Activated CD8-positive, alpha-beta memory T cell treated with anti-CD3 and anti-CD28 coated beads, Interleukin-2, amount 10 ng/mL, durations not matched to agents 7 days and 5 days (primary cell): ENCODE measurements at places on chromosomes 5 and 9.

- DNase-seq, result no peak
These were observed 16.2 kb upstream of the PAIP1 start for GRCh38 chr5:43573058-43573457.

GRCh38 chr5:57987552-57987951 lies 472.3 kb downstream of the PLK2 start:
- DNase-seq, result no peak

DNA sequence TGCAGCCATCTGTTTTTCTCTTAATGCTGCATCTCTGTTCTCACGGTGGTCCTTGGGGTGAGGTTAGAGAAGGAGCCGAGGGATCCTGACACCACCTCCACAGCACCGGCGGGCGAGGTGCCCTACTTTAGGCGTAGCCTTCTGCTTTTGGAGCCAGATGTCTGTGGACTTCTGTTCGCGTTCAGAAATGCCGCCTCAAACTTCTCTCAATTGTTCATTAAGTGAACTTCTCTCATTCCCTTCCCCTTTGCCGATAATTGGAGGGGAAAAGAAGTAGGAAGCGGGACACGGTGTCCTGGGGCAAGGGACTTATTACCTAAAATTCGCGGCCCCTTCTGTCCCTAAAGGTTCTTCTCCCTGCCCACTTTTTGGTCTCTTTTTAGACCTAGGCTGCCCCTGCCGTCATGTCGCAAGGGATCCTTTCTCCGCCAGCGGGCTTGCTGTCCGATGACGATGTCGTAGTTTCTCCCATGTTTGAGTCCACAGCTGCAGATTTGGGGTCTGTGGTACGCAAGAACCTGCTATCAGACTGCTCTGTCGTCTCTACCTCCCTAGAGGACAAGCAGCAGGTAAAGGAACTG lies 455 bp downstream of the KIF20A start:
- peak; percentile 53 for DNase-seq

DNA sequence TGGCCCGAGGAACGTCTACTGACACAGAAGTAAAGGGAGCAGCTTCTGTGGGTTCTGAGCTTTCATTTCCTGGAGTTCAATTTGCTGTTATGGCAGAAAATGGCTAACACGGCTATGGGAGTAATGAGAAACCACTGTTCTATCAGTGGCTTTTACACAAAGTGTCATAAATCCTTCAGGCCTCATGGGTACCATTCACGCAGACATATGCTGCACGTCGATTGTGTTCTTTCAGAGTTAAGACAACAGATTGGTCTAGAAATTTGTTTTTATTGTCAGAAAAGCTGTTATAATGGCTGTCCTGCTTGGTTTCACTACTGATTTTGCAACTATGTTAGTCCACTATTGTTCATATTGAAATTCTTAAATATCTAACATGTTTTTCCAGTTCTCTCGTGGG lies 135.4 kb downstream of the ALDH1A1 start:
- no peak for DNase-seq

DNA sequence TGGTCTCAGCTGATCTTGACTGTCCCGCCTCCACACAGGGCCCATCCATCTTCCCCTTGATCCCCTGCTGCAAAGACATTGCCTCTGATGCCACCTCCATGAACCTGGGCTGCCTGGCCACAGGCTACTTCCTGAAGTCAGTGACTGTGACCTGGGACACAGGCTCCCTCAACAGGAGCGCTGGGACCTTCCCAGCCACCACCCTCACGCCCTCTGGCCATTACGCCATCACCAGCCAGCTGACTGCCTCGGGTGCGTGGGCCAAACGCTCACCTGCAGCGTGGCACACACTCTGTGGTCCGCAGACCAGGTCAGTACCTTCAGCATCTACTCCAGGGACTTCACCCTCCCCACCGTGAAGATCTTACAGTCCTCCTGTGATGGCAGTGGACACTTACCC lies 71.9 kb downstream of the INSL6 start:
- DNase-seq, result no peak

DNA sequence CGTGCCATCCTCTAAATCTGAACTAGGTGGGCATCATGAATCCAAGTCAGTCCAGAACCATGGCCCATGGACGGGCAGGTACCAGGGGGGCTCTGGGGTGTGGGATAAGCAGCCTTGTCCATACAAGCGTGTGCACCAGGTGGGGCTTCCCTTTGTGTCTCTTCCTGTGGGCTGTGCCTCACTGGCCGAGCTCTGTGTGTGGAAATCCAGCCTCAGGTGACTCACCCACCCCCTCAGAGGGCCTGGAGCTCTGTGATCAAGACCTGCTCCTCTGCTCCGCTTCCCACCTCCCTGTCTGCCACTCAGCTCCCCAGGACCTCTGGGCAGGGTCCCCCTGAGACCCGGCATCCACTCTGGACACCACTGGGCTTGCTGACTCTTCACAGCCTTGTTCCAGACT lies 33.0 kb downstream of the GADD45G start:
- DNase-seq, result no peak

DNA sequence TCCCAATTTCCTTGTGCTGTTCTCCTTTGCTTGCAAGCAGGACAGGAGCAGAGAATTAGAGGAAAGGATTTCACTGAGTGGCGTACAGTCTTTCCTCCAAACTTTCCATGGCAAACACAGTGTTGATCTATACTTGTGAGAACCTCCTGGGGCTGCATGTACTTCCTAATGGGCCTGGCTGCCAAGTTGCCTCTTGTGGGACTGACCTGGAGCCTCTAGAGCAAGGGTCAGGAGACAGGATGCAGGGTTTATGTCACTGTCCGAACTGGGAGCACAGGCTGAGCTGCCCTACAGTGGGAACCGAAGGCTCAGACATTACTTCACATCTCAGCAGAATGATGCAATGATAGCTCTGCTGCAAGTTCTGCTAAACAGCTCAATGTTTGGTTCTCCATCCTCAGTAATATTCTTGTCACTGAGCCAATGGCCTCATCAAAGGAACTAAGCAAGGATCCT lies 102.3 kb downstream of the ENC1 start:
- no peak for DNase-seq

DNA sequence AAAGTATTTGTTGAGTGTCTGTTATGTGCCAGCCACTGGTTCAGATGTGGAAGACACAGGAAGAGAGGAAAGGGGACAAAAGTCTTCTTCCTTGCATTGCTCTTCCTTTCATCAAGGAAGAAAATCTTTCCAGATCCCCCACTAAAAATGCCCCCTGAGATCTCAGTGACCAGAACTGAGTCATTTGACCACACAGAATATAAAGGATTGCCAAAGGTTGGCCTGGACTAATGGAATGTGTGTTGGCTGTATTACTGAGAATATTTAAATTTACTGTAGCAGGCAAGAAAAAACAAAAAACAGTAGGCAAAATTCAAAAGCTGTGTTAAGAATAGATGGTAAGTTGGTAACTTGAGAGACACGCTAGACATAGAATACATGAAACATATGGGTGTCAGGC lies 10.0 kb upstream of the SEPTIN8 start:
- no peak for DNase-seq

DNA sequence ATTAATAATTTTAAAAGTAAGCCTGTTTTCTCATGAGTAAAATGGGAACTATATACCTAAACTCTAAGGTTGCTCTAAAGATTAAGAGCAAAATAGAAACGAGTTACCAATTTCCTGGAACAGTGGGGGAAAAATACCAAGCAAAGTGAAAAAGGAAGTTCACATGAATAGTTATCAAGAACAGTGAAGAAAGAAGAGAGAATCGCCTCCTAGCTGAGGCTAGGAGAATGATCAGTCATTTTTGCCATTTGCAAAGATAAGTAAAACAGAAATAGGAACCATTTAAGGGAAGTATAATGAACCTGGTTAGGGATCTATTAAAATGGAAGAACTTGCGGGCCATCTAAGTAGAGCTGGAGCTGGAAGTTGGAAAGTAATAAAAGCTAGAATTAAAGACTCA lies 50.7 kb downstream of the P4HA2 start:
- no peak for DNase-seq

DNA sequence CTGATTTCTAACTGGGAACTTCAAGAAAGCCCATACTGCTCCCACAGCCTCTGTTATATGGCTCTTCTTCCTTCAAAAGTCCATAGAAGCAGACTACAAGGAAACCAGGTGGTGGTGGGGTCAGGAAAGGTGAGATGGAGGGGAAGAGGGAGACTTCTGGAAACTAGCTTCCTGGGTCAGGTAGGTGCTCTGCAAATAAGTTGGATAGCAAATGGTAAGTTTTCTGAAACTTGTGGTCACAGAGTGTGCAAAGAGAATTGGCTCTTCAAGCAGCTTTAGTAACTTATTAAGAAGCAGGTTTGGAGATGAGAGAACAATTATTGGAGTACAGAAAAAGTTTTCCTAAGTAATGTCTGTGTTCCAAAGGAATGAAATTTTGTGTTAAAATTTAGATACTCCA lies 316.9 kb downstream of the ADGRV1 start:
- no peak for DNase-seq

GRCh38 chr9:129596541-129597331 lies 24.2 kb downstream of the C9orf50 start:
- DNase-seq, result no peak

DNA sequence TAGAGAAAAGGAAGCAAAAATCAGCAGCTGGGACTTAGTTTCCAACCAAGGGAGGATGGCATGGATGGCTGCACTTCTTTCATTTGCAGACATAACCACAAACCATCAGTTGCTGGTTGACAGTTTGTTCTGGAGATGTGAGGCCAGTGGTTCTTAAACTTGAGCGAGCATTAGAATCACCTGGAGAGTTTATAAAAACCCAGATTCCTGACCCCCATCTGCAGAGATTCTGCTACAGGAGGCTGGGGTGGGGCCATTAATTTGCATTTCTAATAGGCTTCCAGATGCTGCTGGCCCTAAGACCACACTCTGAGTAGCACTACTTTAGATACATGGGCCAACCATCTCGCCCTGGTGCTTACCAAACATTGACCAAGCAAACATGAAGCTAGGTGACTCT lies 60.8 kb downstream of the MARCHF3 start:
- no peak for DNase-seq

DNA sequence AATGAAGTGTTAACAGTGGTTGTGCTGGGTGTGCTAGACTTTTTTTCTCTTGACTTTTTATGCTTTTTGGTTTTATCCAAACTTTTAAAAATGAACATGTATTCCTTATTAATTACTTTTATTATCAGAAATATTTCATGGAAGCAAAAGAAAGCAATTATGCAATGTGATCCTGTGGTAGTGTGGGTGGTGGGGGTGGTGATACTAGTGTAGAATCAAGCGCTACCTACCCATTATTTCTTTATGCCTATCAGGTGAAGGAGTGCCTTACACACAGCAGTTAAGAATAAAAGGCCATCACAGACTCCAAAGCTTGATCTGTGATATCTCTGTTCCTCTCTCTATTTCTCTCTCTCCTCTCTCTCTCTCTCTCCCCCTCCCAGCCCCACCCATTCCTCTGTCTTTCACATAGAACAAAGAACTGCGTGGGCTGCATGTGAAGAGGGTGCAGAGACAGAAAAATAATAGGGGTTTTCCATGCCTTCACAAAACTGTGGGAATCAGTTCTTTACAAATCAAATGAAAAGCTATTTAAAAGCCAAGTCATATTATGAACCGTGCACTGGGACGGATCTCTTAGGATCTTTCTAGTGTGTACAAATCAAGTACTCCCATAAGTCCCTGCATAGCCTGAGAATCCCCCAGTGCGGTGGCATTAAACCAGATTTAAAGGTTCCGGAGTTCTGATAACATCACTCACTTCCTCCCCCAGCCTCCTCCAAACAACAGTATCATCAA lies 351.2 kb downstream of the RAB3C start:
- DNase-seq, result no peak

- no peak for DNase-seq
These were observed 166.5 kb upstream of the RORB start for GRCh38 chr9:74330487-74331214.

DNA sequence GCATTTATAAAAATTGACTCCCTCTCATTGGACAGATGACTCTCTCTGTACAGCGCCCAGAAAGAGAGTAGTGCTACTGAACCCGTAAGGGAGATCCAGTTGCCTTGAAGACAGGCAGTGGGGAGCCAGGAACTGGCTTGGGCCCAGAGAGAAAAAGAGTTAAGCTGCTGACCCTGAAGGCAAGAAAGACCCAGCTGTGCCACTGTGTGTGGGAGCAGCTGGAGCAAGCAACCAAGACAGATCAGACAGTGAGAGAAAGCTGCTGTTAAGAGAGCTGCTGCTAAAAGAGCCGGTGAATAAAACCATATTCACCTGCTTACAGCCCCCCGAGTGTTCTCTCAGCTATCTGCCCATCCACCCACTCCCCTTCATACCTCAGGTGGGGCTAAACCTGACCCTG lies 149.7 kb upstream of the ADAMTS16 start:
- no peak for DNase-seq

DNA sequence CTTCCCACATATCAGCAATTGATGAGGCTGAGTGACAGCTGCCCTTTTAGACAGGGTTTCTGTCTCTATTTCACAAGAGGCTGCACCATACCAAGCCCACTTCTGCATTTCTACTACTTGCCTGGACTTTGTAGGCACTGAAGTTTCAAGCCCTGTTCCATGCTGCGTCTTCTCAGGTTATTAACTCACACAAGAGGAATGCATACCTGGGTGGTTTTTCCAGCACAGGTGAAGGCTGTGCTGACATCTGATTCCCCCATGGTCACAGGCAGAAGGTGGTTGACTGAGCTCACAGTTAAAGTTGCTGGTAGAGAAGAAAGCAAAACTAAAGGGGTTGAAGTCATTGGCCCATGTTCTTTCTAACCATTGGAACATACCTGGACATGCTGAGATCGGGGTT lies 86.6 kb downstream of the MAMDC2 start:
- no peak for DNase-seq

DNA sequence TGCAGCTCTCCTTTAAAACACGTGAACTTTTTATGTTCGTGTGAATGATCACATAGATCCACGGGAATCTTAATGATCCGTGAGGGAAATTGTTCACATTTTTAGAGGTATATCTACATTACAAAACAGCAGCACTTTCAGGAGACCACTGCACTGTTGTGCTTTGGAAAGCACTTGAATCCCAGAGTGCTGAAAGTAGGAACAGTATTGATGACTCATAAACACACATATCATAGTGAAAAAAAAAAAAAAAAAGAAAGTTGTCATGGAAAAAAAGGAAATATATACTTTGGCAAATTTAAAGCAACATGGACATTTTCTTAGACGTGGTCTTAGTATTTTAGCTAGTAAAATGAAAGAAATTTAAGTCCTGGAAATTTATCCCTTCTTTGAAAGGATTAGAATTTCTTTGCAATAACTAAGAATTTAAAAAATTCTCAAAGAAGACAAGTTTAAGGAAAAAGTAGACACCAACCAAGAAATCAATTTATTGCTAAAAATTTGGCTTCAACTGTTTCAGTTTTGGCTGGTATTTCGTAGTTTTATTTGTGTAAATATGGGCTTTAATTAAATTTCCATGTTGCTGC lies 55.4 kb downstream of the ADGRV1 start:
- no peak for DNase-seq
